AG04450 (cell line): ENCODE measurements at places on chromosomes 1 and 21.

DNA sequence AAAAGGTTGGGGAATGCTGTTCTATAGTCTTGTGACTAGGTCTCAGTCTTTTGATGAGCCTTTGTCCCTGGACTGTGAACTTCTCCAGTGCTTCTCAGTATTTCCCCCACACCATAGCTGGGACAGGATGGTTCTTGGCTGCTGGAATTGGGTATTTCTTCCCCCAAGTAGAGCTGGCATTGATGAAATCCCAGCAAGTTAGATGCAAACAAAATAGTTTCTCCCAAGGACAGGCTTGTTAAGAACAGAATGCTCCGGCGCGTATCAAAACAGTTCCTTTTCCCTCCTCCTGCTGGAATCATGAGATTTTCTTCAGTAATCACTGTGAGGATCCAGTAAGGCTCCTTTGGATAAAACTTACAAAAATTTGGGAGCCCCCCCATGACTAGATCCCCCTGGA, 162.6 kb downstream of the PIK3R3 start:
- DNase-seq: no peak

DNA sequence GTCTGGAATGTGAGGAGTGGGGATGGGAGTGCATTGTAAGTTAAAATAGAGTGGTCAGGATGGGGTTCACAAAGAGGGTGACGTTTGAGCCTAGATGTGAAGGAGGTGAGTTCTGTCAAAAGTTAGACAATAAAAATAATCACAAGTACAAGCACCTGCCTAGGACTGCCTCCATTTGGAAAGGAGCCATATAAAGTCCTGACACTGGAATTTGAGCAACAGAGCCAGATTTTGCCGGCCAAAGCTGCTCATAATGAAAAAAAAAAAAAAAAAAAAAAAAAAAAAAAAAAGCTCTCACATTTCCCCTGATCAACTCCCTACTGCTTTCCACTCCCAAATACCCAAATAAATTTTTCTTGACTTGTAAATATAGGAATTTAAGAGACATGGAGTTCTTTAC, 4.1 kb downstream of the PALMD start:
- no peak for DNase-seq

GRCh38 chr21:29318354-29318753, 19.6 kb downstream of the BACH1 start:
- DNase-seq: no peak

DNA sequence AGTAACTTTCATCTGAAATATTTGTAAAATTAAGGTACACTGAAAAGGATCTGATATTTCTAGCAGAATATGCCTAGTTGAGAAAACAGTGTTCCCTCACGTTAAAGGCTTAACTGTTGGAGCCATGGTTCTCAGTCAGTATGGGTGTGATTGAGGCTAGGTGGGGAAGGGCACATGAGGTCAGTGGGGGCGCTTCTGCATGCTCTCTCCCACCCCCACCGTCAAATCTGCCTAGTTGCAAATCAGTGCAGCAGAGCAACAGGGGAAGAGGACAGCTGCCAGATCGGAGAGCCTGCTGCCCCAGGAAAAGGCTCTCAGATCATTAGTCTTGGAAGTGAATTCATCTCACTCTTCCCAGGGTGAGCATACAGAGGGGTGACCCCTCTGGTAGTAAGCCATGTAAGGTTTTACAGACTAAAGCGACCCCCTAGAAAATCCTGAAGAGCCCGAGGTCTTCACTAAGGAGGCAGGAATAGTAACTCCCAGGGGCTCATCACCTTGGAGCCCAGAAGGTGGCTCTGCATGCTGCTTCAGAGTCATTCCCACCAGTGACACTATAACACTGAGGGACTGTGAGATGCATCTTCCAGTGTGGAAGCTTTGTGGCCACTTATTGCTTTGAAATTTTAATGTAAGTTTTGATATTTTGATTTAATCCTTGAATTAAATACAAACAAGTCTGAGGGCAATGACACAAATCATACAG, 83.1 kb upstream of the BARHL2 start:
- no peak for DNase-seq

- DNase-seq: no peak
Observed at GRCh38 chr1:169890761-169891538, 2.7 kb downstream of the SCYL3 start.

DNA sequence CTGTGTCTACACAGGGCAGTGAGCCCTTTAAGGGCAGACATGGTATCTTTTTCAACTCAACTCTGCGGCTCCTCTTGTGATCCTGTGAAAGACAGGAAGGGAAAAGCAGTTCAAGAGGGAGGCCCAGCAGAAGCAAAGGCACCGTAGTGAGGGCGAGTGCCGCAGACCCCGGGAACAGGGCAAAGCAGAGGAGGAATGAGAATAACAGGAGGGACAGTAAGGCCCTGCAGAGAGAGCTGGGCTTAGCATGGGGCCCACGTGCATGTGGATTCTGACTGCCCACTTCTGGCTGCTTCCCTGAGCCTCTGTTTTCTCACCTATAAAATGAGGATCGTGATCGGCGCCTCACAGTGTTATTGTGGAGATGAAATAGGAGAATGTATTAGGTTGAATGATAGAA, 409.3 kb downstream of the PTPRU start:
- DNase-seq: no peak

- DNase-seq: no peak
Observed at GRCh38 chr21:33698087-33698860, 56.0 kb downstream of the ITSN1 start.

- peak; percentile 80 for DNase-seq
Observed at GRCh38 chr1:16351994-16352841, at the start of gene FBXO42. Gene FBXO42 (minus strand): TSS chr1:16352480. CDS start chr1:16315418, 37,062 bp downstream.

- DNase-seq: no peak
Observed at GRCh38 chr1:199995096-199995685, 32.3 kb upstream of the NR5A2 start.

DNA sequence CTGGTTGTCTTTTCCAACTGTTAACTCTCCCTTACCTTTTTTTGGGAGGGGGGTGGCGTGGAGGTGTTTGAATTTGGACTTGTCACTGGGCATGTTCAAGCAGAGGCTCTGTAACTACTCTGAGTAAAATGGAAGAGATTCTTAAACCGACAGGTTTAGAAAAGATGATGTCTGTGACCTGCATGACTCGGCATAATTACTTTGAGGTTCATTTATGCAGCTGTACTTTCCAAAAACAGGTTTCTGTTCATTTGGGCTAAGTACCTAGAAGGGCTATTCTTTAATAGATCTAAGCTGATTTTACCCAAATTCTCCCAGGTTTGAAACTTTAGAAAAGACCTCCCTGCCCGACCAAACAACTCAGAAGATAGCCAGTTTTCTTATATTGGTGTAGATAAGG, 80.3 kb downstream of the SLC35A3 start:
- DNase-seq: no peak

DNA sequence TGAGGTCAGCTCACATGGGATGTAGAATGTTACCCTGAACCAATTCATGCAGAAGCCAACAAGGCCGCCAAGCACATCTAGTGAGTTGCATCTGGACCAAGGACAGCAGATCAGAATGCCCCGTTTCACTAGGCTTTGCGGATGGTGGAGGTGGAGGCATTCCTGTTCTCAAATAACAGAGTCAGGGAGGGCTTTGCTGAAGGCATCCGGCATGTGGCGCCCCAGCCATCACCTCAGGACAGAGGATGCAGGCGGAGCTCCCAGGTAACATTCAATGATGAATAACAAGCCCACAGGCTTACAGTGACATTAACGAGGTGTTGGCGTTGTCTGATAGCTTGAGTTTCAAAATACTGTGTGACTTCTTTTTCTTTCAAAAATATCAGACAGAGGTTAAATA, 476.2 kb downstream of the CAMTA1 start:
- no peak for DNase-seq

- no peak for DNase-seq
Observed at GRCh38 chr1:156556354-156556753, 16.0 kb downstream of the IQGAP3 start.

- DNase-seq: no peak
Observed at GRCh38 chr1:20095564-20096434, 23.5 kb downstream of the PLA2G2D start.

DNA sequence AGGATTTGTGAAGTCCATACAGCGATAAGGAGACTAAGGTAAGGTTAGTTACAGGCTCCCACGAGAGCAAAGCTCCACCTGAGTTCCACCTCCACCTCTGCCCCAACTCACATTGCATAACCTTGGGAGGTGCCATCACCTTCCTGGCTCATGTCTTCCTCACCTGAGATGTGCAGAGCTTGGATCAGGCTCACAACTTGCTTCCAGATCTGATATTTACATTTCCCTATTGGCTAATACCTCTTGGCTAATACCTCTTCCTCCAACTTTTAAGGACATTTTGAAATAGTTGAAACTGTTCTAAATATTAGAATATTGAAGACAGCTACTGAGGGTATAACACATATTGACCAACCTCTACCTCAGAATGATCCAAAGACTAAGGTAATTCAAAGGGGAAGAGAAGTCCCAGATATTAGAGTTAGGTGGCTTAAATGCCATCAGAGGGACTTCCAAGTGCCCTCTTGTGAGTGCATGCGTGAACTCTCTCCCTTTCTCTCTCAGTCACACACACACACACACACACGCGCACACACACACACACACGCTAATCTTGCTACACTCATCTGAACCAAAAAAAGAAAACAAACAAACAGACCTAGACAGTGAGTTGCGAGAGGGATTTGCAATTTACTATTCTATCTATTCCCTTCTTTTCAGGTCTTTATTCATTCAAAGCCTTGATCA, 134.3 kb downstream of the PLPP3 start:
- no peak for DNase-seq

DNA sequence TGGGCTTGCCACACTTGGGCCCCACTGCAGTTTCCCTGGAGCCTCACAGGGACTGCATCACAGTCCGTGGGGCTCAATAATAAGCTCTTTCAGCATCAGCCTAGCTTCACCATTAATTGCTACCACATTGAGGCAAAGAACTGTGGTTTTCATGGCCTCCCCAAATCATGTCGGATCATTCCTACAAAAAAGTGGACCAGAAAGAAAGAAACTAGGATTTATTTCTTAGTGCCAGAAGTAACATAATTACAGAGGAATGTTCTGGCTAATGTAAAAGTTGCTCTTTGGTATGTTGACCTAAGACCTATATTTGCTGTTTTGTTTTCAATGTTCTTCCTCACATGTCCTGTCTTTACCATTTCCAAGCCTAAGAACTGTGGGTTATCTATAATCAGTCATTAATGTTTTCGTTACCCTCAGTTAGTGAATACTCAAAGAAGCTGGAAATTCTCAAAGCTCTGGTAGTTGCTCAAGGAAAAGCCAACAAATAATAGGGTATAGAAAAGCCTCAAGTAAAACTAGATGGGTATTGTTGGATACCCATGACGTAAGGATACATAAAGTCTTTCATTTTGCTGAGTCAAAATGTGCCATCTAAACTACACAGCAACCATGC, 173.9 kb downstream of the LTN1 start:
- no peak for DNase-seq

- no peak for DNase-seq
Observed at GRCh38 chr21:22536509-22536908, 1538.3 kb downstream of the NCAM2 start.

GRCh38 chr1:166597516-166597915, 241.8 kb upstream of the POGK start:
- no peak for DNase-seq
